GM23338 (cell line): ENCODE measurements at places on chromosomes 11 and 22.

DNA sequence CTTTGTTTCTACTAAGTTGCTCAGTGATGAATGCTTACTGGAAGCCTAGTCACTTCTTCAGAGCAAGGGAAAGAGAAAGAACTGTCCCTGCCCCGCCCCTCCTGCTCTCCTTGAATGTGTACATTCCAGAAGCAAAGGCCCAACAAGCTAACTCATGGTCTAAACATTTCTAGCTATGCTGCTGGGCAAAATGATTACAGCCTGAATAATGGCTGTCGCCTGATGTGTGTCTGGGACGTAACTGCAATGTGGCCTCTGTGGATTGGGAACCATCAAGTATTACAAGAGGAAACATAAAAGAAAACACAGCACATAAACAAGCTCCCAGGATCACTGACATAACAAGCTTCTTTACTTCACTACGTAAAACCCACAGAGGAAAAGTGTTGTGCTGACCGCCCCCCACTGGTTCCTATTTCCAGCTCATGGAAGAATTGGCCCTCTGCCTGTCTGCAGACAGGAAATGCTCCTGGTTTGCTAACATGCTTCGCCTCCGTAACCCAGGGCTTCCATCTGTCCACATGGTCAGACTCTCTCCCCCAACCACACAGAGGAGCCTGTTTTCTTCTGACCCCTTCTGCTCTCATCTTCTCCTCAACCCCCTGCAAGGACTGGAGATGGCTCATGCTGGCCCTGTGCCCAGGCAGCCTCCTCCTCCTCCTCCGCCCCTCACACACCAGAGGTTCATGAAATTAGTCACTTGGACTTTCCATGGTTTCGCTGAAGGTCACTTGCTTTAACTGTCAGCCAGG, 187.2 kb downstream of the MAML2 start:
- DNase-seq: peak; percentile 67
- 0 out of 2 replicates have a peak overlapping the region, but pooled peaks have one; percentile 34 for H3K27ac ChIP-seq
- H3K36me3 ChIP-seq: no peaks in the 10 kb centered on the region
- H3K27me3 ChIP-seq: no peaks in the 10 kb centered on the region
- no peak overlapping the region for H3K4me3 ChIP-seq

DNA sequence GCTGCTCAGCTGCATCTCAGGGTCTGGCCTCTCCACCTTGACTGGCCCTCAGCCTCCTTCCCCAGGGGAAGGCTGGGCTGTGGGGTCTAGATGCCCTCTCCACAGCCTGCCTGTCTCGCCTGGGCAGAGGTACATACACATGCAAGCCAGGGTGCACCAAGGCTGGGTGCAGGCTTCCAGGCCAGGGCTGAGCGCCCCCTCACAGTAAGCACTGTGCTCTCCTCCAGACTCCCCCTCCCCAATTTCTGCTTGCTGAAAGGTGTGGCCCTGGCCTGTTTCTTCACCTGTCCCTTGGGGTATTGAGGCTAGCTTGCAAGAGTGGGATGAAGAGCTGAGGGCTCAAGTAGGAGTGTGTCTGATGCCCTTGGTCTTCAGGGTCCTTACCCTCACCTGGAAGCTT, 22.5 kb downstream of the RELT start:
- H3K27ac ChIP-seq: no peak overlapping the region
- no peak for DNase-seq
- no peaks in the 10 kb centered on the region for H3K36me3 ChIP-seq
- no peak overlapping the region for H3K4me3 ChIP-seq
- H3K27me3 ChIP-seq: no peaks in the 10 kb centered on the region

DNA sequence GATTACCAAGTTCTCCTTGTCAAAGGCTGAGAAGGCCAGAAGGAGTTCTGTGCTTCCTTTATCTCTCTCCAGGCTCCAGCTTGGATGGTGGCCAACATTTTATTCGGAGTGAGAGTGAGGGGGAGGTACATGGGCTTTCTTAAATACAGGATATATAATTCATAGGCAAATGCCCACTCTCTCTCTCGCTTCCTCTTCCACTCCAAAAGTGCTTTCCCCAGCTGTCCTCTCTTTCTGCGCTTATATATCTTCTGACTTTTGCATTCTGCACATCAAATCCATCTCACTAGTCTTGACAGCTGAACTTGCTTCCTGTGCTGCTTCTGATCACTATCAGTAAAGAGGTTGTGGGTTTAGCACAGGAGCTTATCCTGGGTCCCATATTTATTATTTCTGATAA, 125.4 kb upstream of the ARHGAP20 start:
- no peak overlapping the region for H3K4me3 ChIP-seq
- no peak overlapping the region for H3K27ac ChIP-seq
- H3K27me3 ChIP-seq: no peaks in the 10 kb centered on the region
- no peak for DNase-seq
- H3K4me1 ChIP-seq: no peaks in the 10 kb centered on the region
- no peaks in the 10 kb centered on the region for H3K36me3 ChIP-seq

- no peak overlapping the region for H3K4me3 ChIP-seq
- no peak overlapping the region for H3K27ac ChIP-seq
- H3K36me3 ChIP-seq: no peaks in the 10 kb centered on the region
These were observed 6.6 kb downstream of the TRIM34 start for GRCh38 chr11:5631417-5631816.

- H3K4me3 ChIP-seq: no peak overlapping the region
- no peaks in the 10 kb centered on the region for H3K27me3 ChIP-seq
- H3K36me3 ChIP-seq: no peaks in the 10 kb centered on the region
- DNase-seq: no peak
These were observed 97.3 kb downstream of the GALNT18 start for GRCh38 chr11:11524436-11525061.

GRCh38 chr11:85749287-85749834, 61.6 kb downstream of the SYTL2 start:
- H3K27ac ChIP-seq: peak overlapping the region; percentile 6; the same call in 1 of the 2 replicates
- H3K27me3 ChIP-seq: no peaks in the 10 kb centered on the region
- peak; percentile 26 for DNase-seq
- H3K4me3 ChIP-seq: peak overlapping the region; percentile 13; the same call in 1 of the 2 replicates
- H3K36me3 ChIP-seq: no peaks in the 10 kb centered on the region
- H3K4me1 ChIP-seq: peaks cover 28% of the 10 kb centered on the region

GRCh38 chr11:112518371-112518770, 257.7 kb upstream of the PLET1 start:
- no peak for DNase-seq
- H3K27me3 ChIP-seq: no peaks in the 10 kb centered on the region
- no peaks in the 10 kb centered on the region for H3K36me3 ChIP-seq
- no peaks in the 10 kb centered on the region for H3K4me1 ChIP-seq
- H3K4me3 ChIP-seq: no peak overlapping the region

DNA sequence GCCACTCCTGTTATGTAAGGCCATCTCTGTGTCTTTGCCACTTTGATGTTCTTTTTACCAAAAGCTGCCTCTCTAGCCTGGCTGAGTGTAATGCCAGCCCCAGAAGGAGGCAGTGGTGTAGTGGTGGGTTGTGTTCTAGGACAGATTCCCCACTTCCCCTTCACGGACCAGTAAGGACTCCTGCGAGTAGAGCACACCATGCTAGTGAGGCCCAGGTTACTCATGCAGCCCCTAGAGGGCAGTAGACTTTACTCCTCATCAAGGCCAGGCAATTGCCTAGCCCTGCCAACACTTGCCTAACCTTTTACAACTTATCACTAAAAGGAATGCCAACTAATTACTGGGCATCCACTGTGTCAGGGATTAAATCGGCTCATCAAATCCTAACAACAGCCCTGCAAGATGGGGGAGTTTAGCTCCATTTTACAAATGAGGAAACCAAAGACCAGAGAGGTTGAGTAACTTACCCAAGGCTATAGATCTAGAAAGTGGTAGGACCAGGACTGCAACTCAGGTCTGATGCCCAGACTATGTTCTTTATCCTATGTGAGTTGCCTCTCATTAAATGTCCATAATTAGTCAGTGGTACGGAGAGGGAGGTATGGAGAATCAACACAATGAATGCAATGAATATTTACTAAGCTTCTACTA, 75.3 kb downstream of the APIP start:
- no peaks in the 10 kb centered on the region for H3K27me3 ChIP-seq
- DNase-seq: peak; percentile 78
- no peaks in the 10 kb centered on the region for H3K36me3 ChIP-seq
- H3K4me1 ChIP-seq: peaks cover 10% of the 10 kb centered on the region; the same call in 1 of the 2 replicates
- no peak overlapping the region for H3K4me3 ChIP-seq

- H3K27ac ChIP-seq: no peak overlapping the region
- H3K27me3 ChIP-seq: no peaks in the 10 kb centered on the region
- no peaks in the 10 kb centered on the region for H3K36me3 ChIP-seq
- H3K4me1 ChIP-seq: no peaks in the 10 kb centered on the region
- DNase-seq: no peak
These were observed 353.1 kb downstream of the TBC1D22A start for GRCh38 chr22:47115518-47115890.

GRCh38 chr11:110704210-110704864, 7.9 kb downstream of the ARHGAP20 start:
- H3K36me3 ChIP-seq: no peaks in the 10 kb centered on the region
- no peak overlapping the region for H3K27ac ChIP-seq
- H3K4me1 ChIP-seq: no peaks in the 10 kb centered on the region
- H3K27me3 ChIP-seq: peaks cover 11% of the 10 kb centered on the region

DNA sequence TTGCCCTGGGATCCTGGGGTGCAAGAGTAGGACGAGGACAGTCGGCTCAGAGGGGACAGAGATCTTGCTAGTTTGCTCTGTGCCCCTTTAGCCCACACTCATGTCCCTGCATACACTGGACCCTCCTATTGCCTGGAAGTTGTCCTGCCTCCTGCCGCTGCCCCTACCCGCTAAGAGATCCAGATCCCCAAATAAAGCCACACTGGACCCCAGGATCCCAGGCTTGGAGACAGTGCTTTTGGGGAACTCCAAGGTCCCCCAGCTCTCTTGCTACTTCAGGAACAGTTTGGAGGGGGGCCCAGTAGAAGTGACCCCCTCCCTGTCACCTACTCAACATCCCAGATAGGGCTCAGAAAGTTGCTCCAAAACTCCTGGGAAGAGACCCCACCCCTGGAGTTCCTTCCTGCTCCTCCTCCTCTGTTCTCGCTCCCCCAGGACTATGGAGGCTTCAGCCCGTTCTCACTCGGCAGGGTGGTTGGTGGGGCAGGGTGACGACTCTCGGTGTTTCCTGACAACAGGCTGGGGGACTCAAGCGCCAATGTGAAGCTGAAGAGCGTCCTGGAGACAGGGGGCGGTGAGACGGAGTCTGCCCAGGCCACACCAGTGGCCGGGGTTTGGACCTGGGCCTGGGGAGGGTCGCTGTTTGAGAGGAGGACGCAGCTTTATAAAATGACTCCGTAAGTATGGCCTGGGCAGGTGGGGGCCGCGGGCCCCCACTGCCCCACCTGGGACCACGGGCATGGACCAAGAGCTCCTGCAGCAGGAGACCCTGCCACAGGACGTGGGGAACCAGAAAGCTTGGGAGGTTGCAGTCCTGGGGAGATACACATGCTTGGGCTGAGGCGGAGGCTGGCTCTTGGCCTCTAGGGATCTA, 19.2 kb upstream of the TUB start:
- no peak overlapping the region for H3K4me3 ChIP-seq
- DNase-seq: no peak
- no peaks in the 10 kb centered on the region for H3K4me1 ChIP-seq
- H3K36me3 ChIP-seq: no peaks in the 10 kb centered on the region
- no peaks in the 10 kb centered on the region for H3K27me3 ChIP-seq
- H3K27ac ChIP-seq: no peak overlapping the region

GRCh38 chr22:27876684-27877083, 42.4 kb downstream of the PITPNB start:
- H3K27ac ChIP-seq: no peak overlapping the region
- peaks cover 13% of the 10 kb centered on the region for H3K36me3 ChIP-seq
- no peak for DNase-seq
- no peak overlapping the region for H3K4me3 ChIP-seq

DNA sequence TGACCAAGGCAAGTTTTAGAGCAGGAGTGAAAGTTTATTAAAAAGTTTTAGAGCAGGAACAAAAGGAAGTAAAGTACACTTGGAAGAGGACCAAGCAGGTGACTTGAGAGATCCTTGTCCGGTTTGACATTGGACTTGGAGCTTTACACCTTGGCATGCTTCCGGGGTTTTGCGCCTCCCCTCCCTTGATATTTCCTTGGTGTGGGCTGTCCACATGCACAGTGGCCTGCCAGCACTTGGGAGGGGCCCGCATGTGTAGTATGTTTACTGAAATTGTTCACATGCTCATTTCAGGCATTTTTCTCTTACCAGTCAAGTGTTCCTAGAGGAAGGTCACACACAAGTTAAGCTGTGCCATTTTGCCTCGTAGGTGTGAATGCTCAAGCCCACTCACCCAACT, 19.0 kb upstream of the THRSP start:
- no peaks in the 10 kb centered on the region for H3K27me3 ChIP-seq
- no peak for DNase-seq
- H3K4me3 ChIP-seq: no peak overlapping the region
- H3K36me3 ChIP-seq: no peaks in the 10 kb centered on the region

DNA sequence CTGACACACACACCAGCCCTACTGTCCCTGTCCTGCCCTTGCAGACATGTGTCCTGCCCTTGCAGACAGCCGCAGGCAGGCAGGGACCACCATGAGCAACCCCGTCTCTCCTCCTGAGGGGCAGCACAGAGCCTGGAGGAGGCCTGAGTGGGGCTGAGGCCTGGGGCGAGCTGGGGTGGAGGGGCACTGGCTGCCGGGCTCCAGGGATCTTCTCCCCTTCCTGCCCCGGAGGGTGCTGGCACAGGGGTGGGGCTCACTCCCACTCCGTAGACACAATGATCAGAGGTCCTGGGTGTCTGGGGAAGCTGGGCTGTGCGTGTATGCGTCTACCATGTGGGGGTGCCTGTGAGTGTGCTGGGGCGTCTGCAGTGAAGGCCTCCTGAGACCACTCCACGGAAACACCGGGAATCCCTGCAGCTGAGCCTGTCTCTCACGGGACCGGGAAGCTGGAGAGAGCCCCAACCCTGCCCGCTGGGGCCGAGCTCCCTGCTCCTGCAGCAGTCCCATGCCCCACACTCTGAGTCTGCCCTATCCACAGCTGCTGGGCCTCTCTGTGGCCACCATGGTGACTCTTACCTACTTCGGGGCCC, 588 bp downstream of the TSPAN32 start:
- H3K36me3 ChIP-seq: no peaks in the 10 kb centered on the region
- DNase-seq: no peak
- H3K4me3 ChIP-seq: no peak overlapping the region
- H3K27ac ChIP-seq: no peak overlapping the region
- no peaks in the 10 kb centered on the region for H3K27me3 ChIP-seq
- no peaks in the 10 kb centered on the region for H3K4me1 ChIP-seq

DNA sequence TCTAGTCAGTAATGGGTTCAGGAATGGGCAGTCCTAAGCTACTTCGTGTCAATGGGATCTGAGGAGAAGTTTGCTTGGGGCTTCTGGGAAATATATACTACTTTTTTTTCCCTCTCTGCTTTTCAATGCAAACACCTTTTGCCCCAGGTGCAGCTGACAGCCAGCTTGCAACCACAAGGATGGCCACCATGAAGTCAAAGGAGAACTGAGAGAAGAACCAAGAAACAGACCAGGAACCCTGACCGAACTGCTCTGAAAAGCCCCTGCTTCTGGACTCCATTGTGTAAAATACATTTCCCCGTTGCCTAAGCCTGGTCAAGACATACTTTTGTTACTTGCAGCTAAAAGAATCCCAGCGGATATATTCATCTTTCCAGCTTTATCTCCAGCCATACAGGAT, 20.1 kb upstream of the CD44 start:
- H3K27ac ChIP-seq: no peak overlapping the region
- H3K27me3 ChIP-seq: no peaks in the 10 kb centered on the region
- H3K4me1 ChIP-seq: no peaks in the 10 kb centered on the region
- no peak overlapping the region for H3K4me3 ChIP-seq
- H3K36me3 ChIP-seq: no peaks in the 10 kb centered on the region
- DNase-seq: no peak

GRCh38 chr11:20013346-20014066, 146.8 kb downstream of the DBX1 start:
- no peak for DNase-seq
- no peaks in the 10 kb centered on the region for H3K36me3 ChIP-seq
- peaks cover 51% of the 10 kb centered on the region for H3K4me1 ChIP-seq
- H3K4me3 ChIP-seq: no peak overlapping the region
- H3K27me3 ChIP-seq: no peaks in the 10 kb centered on the region
